A549 treated with CpdA at 1 μM for 4 hours (cell line): ENCODE measurements at places on chromosomes 2 and 18. TPM values are rescaled to one million over a fixed set of nuclear protein-coding genes. Genes with fewer than 3 reads are reported as not detected.

The TNFAIP6 gene
- total RNA-seq: 1.1 to 1.6 TPM (median 1.4 TPM) in 5 replicates

The AGAP1 gene
- 18.8 to 28.3 TPM (median 25.7 TPM) in 5 replicates for total RNA-seq

The TUBA3E gene
- not detected in 5 replicates for total RNA-seq

The EHD3 gene
- total RNA-seq: 8.2 to 10.4 TPM (median 9.1 TPM) in 5 replicates
